ENCODE measurements at places on chromosomes 4 and X.

GRCh38 chr4:148214529-148215166 is 227.6 kb downstream of the NR3C2 start:
- no peak for DNase-seq

GRCh38 chr4:93317561-93317960 is 511.0 kb upstream of the ATOH1 start:
- DNase-seq: no peak

DNA sequence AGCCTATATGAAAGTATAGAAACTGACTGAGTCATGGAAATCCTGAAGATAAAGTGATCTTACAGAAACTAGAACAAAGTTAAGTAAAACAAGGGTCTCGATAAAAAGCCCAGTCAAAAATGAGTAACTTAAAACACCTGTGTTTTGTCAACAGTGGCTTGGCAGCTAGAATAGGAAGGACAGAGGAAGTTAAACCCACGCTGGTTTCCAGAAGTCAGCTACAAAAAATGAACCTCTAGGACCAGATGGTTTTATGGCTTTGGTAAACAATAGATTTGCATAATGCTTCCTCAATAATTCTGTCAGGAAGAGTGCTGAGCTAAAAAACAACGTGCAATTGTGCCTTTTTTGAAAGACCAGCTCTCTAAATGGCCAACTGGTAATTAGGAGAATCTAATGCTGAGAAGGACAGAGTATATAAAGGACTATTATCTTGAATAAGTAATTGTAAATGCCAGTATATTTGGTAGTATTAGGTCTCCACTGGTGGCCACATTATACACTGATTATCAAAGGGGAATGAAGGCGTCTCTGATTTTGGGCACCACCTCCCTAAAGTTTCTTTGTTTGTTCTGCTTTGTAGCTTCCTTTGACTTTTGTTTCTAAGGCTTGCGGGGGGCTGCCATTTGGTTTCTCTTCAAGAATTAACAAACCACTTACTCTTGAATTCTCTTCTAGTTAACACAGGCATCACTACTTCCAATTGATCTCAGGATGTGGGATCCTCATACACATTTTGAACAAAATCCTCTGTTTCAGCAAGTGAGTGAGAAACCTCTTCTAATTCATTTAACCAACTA is 72.2 kb upstream of the PPP3CA start:
- no peak for DNase-seq

DNA sequence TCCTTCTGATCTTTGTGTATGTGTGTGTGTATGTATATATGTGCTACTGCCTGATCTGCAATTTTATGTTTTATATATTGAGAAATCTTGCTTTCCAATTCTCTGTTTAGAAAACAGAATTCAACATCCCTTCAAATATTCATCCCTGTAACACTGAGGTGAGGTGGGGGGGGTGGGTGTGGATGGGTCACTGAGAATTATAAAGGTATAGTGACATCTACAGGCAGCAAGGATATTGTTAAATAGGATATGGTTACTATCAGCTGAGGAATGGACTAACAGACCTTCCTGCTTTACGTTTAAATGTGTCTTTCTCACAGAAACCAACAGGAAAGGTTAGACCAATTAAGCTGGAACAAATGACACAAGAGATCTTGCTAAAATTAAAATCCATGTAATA is 19.0 kb upstream of the MAGEB2 start:
- no peak for DNase-seq

GRCh38 chrX:119340606-119341205 is 58.4 kb upstream of the SLC25A43 start:
- DNase-seq: no peak

- DNase-seq: no peak
Measured at GRCh38 chrX:109874548-109874947, 128.4 kb upstream of the TMEM164 start.

DNA sequence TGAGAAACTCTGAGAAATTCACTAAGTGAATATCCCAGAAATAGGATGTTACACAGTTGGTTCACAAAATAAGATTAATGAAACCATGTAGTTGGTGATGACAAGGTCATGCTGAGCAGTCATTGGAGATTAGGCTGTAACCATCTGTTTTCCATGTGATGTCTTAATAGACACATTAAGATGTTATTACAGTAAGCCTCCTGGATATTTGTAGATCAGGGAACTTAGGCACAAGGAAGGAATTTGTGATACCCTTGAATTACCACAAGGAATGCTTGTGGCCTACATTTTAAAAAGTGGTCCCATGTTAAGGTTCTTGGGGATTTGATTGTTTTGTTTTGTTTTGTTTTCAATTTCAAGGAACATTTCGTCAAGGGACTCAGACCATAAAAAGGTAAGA is 185.6 kb upstream of the BANK1 start:
- no peak for DNase-seq

DNA sequence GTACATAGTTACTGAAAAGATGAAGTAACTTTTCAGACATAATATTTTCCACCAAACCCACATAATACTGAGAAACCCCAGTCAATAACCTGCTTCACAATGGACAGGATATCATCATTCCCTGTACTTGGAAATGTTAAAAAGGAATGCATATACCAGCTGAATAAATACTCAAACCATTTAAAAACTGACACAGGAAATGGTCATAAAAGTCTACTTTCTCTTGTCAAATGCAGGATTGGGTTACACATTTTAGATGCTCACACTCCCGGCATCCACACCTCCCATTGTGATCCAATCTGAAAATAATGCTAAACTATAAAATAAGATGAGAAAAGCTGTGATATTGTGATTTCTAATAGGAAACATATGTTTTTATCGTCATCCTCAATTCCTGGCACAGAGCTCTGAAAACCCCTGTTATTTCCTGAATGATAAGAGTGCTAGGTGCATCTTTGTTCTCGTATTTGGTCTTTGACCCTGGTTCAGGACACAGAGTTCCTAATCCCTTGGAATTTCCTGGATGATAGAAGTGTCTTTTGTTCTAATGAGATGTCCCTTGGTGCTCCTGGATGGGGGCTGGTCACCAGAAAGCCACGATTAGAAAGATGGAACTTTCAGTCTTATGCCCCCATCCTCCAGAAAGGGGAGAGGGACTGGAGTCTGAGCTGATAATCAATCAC is 821.3 kb downstream of the TRIML1 start:
- DNase-seq: no peak

GRCh38 chr4:76420762-76421581 is at the start of gene CCDC158:
Gene CCDC158 (minus strand): TSS chr4:76421141. CDS start chr4:76403207, 17,934 bp downstream.
- no peak for DNase-seq

DNA sequence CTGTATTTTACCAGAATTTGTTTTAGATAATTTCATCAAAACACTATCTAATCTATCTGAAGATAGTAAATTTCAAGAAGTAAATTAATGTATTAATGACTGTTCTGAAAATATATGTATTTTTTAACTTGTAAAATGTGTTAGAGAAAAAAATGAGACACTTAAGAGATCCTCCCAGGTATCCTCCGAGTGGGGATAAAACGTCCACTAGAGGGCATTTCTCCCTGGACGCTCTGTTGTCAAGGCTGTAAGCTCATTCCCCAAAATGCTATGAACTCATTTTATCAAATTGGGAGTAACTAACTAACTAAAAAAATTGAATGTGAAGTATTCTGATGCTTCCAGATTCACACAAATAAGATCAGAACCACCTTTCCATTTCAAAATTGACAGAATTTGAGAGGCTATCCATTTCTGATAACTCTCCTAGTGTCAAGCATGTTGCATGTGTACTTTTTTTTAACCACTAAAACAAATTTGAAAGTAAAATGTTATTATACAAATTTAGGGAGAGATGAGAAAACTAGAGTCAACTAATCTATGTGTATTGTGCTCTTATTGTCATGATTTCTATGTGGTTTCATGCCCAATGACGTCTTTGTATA is 337.3 kb upstream of the HS3ST1 start:
- no peak for DNase-seq

DNA sequence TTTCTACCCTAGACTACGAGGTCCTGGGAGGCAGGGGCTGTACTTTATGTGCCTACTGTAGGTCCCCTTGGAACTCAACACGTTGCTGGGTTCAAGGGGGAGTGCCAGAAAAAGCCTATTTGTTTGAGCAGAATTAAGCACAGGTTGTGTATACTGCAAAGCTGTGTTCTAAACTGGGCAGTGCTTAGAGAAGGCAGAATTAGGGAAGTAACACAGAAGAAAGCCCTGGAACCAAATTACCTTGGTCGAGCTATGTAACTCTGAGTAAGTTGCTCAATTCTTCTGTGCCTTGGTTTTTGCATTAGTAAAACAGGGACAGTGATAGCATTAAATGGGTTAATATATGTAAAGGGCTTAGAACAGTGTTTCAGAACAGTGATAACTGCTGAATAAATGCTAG is 245.0 kb upstream of the SFRP2 start:
- DNase-seq: no peak

DNA sequence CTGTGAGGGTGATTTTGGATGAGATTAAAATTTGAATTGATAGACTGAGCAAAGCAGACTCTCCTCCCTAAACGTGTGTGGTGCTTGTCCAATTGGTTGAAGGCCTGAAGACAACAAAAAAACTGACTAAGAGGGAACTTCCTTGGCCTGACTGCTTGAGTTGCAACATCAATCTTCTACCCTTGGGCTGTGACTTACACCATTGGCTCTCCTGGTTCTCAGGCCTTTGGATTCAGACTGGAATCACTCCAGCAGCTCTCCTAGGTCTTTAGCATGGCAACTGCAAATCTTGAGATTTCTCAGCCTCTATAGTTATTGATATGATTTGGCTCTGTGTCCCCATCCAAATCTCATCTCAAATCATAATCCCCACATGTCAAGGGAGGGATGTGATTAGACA is 49.7 kb upstream of the IGFBP7 start:
- DNase-seq: no peak

GRCh38 chrX:83504721-83505479 is 3.2 kb upstream of the POU3F4 start:
- DNase-seq: no peak

- no peak for DNase-seq
Measured at GRCh38 chr4:13627178-13627605, 333 bp downstream of the BOD1L1 start.

DNA sequence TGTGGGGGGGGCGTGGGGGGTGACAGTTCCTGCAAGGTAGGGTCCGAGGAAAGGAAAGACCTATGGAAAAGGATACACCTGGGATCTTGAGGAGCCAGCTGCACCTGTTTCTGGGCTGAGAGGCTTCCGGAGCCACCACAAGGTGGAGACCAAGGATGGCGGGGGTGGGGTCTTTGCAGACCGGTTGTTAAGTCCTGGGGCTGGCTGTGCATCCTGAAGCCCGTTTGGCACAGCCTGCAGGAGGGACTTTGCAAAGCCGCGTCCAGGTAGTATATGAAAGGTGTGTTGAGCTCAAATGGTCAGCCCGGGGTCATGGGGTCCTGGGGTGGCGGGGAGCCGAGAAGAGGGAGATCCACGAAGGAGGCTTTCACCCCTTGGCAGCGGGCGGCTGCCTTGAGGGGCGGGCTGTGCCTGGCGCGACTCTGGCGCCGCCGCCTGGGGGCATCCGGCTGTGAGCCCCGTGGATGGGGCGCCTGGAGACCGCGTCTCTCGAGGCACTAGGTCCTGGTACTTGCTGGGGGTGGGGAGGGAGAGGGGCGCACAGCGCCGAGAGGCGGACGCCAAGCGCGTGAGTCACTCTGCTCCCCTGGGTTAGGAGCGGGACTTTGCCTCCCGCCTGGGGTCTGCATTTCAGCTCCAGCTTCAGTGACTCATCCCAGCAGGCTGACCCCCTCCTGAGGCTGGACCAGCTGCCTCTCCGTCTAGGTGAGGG is 58.2 kb upstream of the DYNLT3 start:
- DNase-seq: no peak

DNA sequence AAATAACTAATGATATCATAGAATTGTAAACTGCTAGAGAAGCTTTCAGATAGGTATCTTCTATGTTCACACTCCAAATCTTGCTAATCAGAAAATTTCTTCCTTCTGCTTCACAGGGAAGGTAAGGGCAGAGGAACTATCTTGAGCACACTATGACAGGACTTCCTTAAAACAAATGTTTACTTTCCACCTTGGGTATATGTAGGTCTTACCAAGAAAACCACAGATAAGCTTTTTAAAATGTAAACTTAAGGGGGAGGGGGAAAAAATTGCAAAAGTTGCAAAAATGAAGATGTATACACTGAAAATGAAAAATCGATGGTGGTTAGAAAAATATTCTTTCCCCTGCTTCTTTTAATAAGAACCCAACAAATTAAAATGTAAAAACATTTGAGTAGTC is 30.9 kb downstream of the YTHDC1 start:
- DNase-seq: no peak

DNA sequence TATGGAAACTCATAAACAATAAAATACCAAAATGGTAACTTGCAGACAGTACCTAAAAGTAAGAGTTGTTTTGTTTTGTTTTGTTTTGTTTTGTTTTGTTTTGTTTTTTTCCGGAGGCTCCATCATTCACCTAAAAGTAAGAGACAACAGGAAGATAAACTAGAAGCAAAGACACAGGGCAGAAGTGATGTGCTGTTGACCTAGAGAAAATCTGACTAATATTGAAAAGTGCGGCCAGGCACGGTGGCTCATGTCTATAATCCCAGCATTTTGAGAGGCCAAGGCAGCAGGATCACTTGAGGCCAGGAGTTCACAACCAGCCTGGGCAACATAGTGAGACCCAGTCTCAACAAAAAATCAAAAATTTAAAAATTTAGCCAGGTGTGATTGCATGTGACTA is 5.6 kb upstream of the CENPC start:
- no peak for DNase-seq

DNA sequence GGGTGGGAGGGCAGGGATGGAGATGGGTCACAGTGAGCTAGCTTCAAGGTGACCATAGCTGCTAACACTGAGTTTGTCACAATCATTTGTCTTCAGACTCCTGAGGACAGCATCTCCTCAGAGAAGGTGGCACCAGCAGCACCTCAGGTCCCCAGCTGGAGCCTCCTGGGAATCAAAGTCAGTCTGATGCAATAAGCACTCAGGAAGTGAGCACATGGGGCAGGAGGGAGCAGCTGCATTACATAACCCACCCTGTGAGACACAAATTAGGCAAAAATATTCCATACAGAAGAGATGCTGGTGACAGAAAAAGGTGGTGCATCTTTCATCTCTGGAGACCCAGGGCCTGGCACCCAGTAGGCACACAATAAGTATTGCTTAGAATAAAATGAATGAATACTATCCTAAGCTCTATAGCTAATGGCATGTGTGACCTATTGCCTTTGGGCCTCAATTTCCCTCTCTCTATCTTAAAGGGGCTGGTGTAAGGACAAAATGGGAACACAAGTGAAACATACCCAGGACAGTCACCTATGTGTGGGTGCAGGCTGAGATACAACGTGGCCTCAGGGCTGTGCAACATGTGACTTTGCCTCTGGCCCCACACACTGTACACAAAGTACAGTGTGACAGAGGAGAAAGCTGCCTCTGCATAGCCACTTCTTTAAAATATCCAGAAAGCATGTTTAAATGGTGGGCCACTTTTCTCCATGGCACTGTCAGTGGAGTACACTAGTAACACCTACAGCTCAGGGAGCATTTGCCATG is 37.1 kb downstream of the SLC39A8 start:
- no peak for DNase-seq

GRCh38 chr4:140884431-140885058 is 128.4 kb upstream of the TBC1D9 start:
- no peak for DNase-seq

- no peak for DNase-seq
Measured at GRCh38 chr4:75046641-75047040, 113.7 kb downstream of the PARM1 start.
